ENCODE measurements at places on chromosomes 12 and 14.

- peak; percentile 44 for DNase-seq
These were observed 33.0 kb downstream of the CDKL1 start for GRCh38 chr14:50363714-50364111.

- no peak for DNase-seq
These were observed 3.4 kb upstream of the GPR162 start for GRCh38 chr12:6818222-6818621.

- peak; percentile 23 for DNase-seq
These were observed 8.9 kb downstream of the GTF2A1 start for GRCh38 chr14:81211844-81212243.

GRCh38 chr12:27290501-27291168 is 42.0 kb upstream of the BMAL2 start:
- DNase-seq: no peak

DNA sequence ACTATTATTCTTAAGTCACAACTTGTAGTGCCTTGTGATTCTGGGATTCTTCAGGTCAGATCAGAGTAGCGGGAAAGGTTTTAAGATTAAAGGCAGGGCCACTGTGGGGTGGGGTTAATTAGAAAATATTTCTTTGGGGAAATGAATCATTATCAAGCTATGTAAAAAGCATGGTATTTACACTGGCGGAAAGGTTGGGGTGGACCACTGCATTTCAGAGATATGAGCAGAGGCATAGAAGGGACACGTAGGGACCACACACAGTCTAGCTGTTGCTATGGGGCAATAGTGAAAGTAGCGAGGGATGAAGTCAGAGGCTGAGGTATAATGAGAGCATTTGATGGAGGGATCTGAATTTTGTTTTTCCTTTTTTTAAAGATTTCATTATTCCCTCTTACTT is 31.7 kb upstream of the KCNH3 start:
- DNase-seq: peak; percentile 97

- DNase-seq: no peak
These were observed 2.7 kb upstream of the ABCD2 start for GRCh38 chr12:39622306-39622705.

GRCh38 chr12:124506145-124506831 is 61.1 kb downstream of the NCOR2 start:
- peak; percentile 78 for DNase-seq

DNA sequence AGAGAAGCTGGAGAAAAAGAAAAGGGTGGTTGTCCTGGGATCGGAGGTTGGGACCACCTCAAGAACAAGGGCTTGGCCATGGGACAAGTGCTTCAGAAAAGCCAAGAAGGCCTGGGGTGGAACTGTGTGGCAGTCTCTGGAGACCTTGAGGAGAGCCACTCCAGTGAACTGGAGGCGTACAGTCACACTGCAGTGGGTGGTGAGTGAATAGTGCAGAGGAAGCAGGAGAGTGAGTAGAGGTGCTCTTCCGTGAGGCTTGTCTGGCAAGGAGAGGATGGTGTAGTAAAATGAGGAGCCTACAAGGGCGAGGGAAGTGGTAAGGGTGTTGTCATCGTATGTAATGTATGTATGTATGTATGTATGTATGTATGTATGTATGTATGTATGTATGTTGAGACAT is 20.9 kb downstream of the RASSF3 start:
- no peak for DNase-seq

DNA sequence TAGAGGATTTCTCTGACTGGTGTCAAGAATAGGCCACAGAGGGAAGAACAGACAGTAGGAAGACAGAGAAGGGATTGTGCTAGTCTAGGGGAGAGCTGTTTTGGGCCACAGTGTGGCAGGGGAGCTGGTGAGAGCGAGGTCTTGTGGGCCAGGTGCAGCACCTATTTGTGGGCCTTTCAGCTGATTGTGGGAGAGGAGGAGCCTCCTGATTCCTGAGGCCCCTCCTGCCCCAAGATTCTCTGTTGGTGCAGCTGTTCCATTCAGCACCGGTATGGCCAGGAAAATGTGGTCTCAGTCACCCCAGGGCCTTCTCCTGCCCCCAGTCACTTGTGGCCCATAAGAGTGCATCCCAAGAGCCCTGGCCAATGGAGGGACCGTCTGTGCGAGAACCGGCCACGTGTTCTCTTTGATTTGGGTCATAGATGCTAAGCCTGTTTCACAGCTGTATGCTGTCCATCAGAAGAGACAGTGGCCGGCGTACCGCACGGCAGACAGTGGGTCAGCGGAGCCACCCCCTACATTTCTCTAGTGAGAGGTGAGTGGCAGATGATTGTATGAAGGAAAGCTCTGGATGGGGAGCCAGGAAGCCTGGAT is 27.7 kb downstream of the TPCN1 start:
- no peak for DNase-seq

DNA sequence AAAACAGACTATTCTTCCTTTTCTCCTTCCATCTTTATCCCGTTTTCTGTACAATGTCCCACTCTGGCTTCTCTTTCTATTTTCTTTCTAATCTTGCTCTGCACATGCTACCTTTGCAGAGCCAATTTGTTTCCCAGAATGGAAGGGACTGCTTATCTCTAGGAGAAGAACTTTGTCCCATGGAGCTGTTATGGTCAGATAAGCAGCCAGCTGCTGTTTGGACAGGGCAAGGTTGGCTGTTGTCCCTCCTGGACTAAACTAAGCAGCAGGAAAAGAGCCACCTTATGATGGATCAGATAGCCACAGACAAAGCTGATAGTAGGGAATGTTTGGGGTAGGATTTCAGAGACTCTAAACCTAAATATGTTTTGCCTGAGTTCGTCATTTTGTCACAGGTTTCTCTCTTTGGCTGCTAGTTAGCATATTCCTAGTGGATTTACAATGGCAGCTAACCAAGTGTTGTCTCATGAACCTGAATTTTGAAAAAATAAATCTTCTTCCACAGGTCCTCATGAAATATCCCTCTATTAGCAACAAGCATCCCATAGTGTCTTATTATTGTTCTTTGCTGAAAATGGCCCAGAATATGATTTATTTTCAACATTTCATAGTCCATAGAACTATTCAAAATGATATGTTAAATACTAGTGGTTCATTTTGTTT is 262.8 kb downstream of the SLC16A7 start:
- DNase-seq: no peak

DNA sequence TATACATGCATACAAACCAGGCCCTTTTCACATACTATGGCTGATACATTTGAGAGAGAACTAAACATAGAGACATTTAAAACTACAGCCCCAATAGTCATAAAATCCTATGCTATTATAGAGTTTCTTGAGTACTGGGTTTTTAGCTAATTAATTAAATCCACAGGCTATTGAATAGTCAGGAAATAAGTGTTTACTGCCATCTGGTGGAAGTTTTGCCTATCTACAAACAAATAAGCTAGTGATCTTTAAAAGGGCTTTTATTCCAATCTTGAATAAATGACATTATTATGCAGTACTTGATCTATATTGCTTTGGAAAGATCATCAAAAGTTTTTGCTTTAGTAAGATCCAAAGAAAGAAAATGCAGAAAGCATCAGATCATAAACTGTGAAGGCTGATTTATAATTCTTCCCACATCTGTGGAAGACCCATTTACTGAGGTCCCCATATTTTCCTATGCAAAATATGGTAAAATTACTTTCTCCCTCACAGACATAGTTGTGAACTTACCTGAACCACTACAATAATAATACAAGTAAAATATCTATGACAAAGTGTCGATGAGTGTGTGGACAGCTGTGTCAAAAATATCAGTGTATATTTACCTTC is 131.3 kb downstream of the ITPR2 start:
- DNase-seq: peak; percentile 55

GRCh38 chr14:104149617-104150135 is 11.3 kb downstream of the KIF26A start:
- peak; percentile 64 for DNase-seq

DNA sequence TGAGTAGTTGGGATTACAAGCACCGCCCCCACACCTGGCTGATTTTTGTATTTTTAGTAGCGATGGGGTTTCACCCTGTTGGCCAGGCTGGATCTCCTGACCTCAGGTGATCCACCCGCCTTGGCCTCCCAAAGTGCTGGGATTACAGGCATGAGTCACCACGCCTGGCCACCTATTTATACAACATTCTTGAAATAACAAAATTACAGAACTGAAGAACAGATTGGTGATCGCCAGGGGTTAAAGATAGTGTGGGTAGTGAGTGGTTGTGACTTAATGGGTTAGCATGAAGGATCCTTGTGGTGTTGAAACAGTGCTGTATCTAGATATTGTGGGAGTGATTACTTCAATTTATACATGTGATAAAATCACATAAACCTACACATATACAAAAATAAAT is 7.4 kb downstream of the GLIPR1L1 start:
- DNase-seq: peak; percentile 10

DNA sequence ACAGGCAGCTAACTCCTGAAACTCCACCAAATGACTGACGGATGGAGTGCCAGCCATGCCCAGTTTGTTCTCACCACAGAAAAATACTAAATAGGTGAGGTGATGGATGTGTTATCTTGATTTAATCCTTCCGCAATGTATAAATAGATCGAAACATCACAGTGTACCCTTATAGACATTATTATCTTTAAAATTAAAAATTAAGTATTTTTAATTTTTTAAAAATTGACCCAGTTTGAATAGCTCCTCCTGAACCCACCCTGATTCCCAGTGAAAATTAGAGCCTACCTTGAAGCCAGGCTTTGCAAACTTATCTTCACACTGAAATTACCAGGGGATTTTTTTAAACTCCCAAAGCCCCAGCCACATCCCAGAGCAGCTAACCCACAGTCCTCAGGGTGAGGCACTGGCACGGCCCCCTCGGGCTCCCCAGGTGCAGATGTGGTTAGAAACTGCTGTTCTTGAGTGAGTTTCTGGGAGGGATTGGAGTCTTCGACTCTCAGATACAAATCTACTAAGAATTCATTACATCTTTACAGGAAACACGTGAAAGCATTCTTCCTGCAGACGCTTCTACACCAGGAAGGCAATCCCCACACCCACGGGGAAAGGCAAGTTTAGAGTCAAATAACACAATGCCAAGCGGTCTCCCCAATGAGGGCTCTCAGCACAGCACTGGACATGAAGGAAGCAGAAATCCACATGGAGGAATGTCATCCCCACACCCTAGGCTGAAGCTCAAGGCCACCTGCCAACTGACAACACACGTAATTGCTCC is 126.4 kb downstream of the RIMBP2 start:
- no peak for DNase-seq

GRCh38 chr14:74577247-74577947 is 34.6 kb downstream of the LTBP2 start:
- no peak for DNase-seq

DNA sequence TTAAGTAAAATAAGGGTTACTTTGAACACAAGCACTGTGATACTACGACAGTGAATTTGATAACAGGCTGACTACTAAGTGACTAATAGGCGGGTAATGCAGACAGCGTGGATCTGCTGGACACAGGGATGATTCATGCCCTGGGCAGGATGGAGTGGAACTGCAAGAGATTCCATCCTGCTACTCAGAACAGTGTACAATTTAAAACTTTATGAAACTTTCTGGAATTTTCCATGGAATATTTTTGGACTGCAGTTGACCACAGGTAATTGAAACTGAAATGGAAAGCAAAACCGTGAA is 46.0 kb downstream of the YEATS4 start:
- DNase-seq: peak; percentile 97
